ENCODE measurements at places on chromosomes 13 and 19.

DNA sequence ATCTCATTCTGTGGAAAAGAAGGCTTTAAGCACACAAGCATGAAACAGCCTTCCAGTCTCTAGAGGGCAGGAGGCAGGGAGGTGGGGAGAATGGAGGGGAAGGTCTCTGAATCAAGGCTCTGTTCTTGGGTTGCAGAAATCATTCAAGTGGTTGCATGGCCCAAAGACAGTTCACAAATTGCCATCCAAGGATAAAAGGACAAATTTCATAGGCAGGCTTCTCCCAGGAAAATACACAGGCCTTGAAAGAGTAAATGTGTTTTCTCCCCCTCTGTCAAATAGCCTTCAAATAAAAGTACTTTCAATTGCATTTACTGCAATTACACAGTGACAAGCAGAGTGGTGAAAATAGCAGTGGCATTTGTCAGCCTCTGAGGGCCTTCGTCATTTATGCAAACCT is 450.8 kb downstream of the DCT start:
- DNase-seq = no peak

DNA sequence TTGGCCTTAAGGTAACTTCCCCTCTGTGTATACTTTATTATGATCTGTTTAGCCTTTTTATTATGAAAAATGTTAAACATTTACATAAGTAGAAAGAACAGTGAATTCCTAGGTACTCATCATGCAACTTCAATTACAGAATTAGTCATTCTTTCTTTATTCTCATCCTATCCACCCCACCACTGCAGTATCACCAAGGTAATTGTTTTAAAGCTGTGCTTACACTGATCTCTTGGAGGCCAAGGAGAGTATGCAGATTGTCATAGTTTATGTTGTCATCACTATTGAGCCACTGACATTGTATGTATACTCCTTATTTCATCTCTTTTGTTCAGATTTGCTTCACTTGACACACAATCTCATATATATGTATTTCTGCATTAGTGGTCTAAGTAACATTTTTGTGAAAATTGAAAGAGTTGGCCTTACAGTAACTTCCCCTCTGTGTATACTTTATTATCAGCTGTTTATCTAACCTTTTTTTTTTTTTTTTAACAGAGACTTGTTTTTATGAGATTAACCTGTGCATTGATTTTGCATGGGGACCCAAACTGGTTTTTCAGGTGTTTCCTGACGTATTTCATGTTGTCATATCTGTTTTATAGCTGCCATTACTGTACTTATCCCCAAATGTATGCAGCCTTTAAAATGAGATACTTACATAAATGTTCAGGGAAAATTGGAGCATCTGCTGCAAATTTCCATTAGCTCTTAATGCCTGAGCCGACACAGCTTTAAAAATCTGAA is 4.5 kb downstream of the ZNF507 start:
- DNase-seq = no peak

DNA sequence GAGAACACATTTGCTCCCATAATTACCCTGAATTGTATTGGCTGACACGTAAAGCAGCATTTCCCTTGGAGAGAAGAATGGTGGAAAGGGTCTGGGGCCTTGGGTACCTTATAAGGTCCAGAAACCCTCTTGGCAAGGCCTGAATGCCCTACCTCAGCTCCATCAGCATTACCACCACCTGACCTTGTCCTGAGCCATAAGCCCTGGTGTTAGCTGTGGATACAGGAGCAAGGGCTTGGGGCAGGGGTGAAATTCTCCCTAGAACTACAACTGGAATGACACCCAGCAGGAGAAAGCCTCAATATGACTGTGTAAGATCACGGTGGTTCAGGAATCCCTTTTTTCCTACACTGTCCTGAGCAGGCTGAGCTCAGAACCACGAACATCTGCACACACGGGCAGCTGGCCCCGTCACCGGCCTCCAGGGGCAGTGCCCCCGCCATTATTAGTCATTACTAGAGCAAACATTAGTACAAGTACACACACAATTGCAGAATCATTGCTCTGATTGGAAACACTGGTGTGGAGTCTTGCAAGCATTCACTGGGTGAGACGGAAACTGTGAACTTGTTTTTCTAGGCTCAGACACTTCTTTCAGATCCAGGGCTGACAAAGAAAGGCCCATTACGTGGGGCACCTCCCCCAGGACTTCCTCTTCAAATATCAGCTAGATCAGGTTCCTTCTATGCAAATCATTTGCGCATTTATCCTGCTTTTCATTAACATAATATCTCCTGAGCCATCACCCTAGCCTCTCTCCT is 26.8 kb upstream of the MTIF3 start:
- no peak for DNase-seq

DNA sequence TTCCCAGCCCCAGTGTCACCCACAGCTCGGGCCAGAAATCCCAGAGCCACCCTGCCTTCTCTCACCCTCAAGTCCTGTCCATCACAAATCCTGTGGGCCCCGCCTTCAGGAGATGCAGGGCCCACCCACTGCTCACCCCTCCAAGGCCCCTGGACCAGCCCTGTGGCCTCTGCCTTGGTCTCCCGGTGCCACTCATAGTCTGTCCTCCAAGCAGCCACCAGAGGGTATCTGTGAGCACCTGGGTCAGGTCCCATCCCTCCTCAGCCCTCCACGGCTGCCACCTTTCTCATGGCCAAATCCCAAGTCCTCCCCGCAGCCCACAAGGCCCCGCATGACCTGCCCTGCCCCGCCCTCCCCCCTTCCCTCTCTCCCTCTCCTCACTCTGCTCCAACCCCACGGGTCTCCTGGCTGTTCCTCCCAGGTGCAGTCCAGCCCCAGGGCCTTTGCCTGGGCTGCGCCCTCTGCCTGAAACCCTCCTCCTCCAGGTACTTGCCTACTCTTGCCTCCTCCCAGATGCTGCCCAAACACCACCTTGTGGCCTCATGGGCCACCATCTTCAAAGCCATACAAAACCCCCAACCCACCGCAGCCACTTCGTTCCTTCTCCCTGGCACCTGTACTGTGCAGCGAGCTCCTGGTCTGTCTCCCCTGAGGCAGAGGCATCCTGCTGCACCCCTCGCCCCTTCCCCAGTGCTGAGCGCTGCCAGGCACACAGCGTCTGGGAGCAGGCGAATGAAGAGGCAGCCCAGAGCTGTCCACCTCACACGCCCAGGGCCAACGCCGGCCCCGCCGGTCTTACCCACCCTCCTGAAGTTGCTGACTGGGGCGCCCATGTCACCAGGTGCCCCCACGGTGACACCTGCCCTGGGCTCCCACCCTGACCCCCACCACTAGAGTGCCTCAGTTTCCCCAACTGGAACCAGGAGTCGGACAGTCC is 13.2 kb upstream of the UQCR11 start:
- DNase-seq = no peak

DNA sequence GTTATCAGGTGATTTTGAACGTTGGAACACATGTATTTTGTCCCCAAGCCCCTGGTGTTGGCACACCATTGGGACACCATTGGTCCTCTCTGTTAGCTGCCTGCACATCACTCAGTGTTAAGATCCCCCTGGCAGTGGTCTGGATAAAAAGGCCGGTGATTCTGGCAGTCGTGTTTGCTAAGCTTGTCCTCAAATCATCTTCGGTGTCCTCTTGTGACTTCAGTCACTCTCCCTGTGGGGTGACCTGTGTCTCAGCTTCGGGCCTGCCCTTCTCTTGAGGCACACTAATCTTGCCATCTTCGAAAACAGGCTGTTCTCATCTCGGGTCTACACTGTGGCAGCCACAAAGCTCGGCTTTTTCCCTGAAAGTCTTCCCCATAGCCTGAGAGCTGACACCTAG is 127.1 kb downstream of the ZIC5 start:
- no peak for DNase-seq

- no peak for DNase-seq
These were observed 89.5 kb downstream of the SLC7A1 start for GRCh38 chr13:29505950-29506349.

- DNase-seq = no peak
These were observed 5.1 kb downstream of the ZNF784 start for GRCh38 chr19:55619286-55619685.

DNA sequence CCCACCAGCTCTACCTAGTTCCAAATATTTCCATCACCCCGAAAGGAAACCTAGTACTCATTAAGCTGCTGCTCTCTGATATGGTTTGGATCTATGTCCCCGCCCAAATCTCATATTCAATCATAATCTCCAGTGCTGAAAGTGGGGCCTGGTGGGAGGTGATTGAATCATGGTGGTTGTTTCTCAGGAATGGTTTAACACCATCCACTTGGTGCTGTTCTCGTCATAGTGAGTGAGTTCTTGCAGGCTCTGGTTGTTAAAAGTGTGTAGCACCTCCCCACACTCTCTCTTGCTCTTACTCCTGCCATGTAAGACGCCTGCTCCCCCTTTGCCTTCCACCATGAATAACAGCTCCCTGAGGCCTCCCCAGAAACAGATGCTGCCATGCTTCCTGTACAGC is 43.4 kb upstream of the MED4 start:
- no peak for DNase-seq

DNA sequence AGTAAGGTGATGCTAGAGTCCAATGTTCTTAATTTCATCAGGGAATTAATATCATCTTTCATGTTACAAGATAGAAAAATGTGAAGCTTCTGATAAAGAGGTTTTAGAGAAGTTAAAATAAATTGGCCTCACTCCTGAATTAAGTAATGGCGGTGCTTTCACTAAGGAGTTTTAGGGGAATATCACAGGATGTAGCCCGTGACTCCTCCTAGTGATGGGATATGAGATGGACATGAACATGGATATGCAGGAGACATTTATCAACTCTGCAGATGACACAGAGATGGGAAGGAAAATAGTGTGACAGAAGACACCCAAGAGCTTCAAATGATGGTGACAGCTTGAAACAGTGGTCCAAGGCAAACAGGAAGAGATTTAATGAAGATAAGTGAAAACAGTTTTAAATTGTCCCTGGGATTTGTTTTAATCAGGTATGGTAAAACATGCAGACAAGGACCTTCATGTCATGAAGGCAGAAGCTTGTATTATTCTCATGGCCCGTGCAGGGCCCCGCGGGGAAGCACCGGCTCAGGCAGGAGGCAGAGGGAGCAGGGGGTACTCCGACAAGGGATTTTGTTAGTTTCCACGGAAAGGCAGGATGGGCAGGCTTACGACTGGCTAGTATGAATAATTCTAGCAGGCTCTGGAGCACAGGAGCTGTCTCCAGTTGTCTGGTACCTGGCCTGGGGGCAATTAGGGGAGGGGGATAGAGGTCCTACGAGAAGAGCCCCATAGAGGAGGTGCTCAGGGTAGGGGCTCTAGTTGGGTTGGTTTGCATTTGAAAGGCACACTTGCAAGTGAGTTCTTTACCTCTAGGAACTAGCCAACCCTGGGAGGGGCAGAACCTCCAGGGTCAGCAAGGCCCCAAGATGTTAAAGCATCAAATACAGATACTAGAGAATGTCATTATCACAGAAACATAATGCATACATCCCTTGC is 38.7 kb upstream of the FARP1 start:
- no peak for DNase-seq

GRCh38 chr19:19262190-19263057 is 10.7 kb downstream of the TM6SF2 start:
- no peak for DNase-seq

- no peak for DNase-seq
These were observed 26.0 kb downstream of the CERS1 start for GRCh38 chr19:18869781-18870530.

DNA sequence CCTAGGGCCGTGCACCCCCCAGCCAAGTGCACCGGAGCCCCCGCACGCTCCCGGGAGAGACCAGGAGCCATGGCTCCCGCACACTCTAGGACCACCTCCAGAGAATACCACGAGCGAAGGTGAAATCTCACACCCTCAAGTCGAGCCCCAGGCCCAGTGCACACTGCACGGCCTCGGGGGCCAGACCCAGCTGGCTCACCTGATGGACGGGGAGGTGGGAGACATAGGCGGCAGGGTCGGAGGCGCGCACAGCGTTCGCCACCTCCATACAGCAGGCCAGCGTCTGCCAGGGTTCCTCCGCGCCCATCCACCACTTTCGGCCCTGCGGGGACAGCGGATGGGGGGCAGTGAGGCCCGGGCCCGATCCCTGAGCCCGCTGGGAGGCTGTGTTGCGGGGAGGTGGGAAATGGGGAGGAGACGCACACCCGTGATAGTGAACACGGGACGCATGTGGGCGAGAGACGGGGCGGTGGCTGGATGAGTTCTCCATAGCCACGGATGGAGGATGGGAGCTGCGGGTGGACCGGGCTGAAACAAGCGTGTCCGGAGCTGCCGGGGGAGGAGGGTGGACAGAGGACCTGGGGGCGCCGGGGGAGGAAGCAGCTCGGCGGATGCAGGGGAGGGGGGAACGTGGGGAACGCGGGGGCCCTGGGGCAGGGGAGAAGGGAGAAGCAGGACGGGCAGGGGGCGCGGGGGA is 13.0 kb downstream of the POLRMT start:
- DNase-seq = no peak

- DNase-seq = no peak
These were observed 57.5 kb upstream of the AKAP11 start for GRCh38 chr13:42214446-42214845.

- DNase-seq = no peak
These were observed 13.6 kb upstream of the FCHO1 start for GRCh38 chr19:17737690-17738153.

- DNase-seq = no peak
These were observed 89.4 kb upstream of the RAP2A start for GRCh38 chr13:97344265-97345175.

- DNase-seq = no peak
These were observed 28.8 kb downstream of the ACTN4 start for GRCh38 chr19:38676023-38676877.

DNA sequence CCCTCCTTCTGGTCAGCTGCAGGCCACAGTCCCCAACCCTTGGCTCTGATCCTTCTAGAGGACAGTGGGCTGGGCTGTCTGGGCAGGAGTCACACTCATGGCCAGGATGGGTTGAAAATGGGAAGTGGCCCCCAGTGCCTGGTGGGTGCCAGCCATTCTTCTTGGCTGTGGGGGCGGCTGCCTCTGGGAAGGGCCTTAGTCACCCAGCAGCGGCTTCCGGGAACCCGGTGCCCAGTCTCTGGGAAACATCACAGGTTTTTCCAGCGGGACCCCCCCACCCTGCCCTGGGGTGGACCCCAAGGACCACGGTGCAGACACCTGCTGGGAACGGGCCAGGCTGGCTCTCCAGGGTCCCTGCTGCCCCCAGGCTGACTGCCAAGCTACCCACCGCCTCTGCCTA is 27.3 kb upstream of the SLC7A10 start:
- DNase-seq = no peak
